GOT3 (cell line): ENCODE measurements at places on chromosomes 12 and 14.

GRCh38 chr12:85823436-85824180 is 12.6 kb downstream of the RASSF9 start:
- no peak for DNase-seq

DNA sequence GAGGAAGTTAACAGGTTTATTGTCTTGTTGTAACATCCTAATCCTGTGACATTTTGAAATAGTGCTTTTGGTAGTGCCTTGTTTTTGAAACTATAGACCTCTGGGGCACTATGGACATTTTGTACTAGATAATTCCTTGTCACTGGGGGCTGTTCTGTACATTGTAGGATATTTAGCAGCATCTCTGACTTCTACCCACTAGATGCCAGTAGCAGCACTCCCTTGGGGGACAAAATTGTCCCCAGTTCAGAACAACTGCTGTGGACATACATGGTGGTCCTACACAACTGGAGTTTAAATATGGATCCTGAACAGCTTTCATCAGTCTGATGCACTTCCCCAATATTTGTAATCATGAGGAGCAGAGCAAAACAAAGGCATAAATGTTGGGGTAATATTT is 264.7 kb downstream of the RAD51B start:
- no peak for DNase-seq

DNA sequence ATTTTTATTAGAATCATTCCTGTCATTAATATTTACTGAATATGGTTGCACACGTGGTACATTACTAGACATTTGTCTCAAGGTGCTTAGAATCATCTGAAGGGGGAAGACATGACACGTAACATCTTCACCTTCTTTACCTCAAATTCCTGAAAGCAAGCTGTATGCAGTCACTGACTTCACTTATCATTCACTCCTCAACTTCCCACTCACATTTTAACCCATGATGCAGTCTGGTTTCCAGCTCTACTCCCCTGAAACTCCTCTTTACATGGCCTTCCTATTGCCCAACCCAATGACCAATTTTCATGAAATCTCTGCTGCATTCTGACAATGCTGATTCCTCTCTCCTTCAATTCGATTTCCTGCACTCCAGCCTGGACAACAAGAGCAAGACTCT is 5.8 kb upstream of the PSMC6 start:
- DNase-seq: no peak

GRCh38 chr12:69070319-69071090 is 137.5 kb upstream of the CPM start:
- DNase-seq: peak; percentile 94

DNA sequence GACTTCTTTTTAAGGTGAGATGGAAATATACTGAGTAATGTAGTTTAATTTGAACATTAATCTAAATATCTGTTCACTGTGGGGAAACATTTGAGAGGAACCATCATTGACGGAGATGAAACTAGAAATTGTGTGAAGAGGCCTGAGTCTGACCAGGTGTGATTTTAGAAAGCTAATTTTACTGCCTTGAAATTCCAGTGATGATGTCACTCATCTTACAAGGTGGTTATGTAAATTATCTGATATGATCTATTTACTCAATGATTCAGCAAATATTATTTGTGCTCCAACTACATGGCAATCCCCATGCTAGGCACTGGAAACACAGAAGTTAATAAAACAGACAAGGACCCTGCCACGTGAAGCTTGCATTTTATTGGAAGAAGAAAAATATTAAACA is 435.7 kb upstream of the DCN start:
- no peak for DNase-seq

DNA sequence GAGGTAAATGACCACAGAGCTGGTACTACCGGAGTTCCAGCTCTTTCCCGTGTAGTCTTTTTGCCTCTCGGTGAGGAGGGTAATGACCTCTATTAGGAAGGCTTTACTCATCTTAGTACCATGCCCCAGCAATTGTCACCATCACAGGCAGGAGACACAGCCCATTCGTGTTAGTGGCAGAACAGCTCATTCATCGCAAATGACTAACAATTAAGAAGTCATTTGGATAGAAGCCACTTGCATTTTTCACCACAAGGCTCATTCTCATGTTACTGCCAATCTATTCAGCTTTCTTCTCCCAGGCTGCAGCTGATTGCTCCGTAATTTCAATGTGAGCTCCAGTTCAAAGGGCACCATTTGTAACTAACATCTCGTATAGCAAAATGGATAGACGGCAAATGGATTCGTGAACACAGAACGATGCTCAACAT is 718.8 kb upstream of the TMEM132C start:
- DNase-seq: no peak

DNA sequence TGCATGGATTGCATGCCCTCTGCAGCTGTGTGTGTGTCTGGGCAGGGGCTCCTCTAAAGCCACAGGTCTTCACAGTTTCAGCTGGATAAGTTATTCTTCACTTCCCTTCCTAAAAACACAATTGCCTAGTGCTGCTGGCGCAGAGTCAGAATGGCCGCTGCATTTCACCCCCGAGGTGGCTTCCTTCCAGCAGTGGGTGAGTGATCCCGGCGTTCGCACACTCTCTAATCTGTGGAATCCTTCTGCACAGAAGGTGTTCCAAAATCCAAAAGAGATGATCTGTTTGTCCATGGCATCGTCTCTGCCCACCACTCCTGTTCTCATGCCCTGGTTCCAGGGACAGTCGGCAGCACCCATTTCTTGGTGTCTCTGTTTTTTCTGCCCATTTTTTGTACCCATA is 340.7 kb downstream of the DPF3 start:
- no peak for DNase-seq

GRCh38 chr12:112992541-112993398 is 14.5 kb downstream of the OAS2 start:
- no peak for DNase-seq

GRCh38 chr14:93112891-93113677 is 2.6 kb downstream of the ITPK1 start:
- no peak for DNase-seq

DNA sequence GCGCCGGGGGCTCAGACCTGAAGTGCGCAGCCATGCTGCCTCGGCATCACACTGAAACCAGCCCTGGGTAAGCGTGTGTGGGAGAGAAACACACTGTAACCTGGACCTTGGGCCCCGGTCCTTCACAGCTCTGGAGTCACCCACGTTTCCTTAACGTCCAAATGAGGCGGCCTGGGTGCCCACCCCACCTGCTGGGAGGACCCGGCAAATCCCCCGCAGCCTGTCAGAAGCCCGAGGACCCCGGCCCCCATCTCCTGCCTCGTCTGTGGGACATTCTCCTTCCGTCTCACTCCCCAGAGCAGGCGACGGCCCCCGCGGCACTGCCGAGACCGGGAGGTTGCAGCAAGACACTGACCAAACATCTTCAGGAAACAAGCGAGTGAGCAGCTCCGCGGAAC is 66.5 kb upstream of the GALNT9 start:
- no peak for DNase-seq

DNA sequence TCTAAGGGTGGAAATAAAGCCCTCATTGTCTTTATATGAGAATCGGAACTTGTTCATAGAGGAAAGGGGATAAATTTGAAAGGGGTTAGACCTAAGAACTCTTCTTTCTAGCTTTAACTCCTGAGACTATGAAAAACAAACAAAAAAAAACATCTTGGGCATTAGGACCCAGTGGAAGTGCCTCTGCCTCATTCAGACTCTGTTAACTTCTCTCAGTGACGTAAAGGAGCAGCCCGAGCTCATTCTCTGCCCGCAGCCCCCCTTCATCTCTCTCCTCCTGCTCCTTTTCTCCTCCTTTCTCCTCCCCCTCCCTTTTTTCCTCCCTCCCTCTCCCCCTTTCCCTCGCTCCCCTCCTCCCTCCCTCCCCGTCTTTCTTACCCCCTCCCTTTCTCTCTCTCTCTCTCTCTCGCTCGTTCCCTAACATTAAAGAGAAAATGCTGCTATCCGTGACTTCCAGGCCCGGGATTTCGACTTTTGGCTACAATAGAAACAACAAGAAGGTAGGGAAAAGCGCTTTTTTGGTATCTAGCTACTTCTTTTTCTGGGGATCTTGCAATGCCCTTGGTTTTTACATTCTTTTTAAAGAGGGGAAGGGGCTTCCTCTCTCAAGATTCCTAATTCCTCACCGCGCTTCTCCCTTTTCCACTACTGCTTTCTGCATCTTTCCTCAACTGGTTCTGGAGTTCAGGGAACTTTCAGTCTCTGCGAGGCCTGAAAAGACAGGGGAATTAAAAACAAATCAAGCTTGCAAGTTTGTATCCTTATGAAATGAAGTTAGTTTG is at the start of gene RBMS2:
TSS of gene RBMS2 (plus strand) at position 231 of the 782 bp plus-strand sequence. CDS start at position 435, 204 bp downstream.
- DNase-seq: no peak

DNA sequence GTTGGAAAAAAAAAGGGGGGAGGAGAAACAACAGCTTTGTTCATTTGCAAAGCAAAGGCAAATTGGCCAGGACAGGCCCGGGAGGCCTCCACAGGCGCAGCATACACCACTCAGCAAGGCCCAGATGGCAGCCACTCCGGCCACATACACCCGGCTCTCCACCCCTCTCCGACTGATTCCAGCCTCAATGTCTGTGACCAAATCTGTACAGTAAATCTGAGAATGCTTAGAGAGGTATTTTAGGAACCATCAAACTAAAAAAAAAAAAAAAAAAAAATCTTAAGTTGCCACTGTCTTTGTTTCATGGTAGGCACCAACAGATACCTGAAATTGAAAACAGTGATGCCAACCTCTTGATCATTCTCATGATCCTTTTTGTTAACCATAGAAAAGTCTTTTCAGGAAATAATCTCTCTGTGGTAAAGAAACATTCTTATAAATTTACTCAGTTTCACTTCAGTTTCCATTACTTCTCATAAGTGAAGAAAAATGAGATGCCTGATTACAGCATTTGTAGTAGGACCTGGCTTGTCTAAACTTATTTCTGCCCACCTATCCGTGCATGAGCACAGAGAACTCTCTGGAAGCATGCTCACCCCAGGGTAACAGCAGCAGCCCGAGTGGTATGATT is 20.2 kb downstream of the VPS37B start:
- no peak for DNase-seq

DNA sequence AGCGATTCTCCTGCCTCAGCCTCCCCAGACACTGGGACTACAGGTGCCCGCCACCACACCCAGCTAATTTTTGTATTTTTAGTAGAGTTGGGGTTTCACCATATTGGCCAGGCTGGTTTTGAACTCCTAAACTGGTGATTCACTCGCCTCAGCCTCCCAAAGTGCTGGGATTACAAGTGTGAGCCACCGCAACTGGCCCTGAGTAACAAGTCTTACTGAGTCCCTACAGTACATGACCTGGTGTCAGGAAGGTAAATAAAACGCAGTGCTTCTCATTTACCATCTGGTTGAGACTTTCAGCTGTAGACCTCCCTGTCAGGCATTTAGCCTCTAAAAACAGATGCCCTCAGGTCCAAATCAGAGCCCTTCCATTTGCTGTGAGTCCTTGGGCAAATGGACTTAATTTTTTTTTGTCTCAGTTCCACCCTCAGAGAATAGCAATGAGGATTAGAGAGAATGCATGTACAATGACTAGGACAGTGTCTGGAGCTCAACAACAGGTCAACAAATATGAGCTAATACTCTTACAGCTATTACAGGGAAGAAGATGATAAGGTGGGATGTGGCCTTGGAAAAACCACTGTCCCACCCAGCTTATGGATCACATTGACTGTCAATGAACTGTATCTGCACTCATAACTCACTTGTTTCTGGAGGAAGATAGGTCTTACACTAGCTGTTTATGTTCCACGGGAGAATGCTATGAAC is 70.5 kb downstream of the PHLDA1 start:
- DNase-seq: no peak

DNA sequence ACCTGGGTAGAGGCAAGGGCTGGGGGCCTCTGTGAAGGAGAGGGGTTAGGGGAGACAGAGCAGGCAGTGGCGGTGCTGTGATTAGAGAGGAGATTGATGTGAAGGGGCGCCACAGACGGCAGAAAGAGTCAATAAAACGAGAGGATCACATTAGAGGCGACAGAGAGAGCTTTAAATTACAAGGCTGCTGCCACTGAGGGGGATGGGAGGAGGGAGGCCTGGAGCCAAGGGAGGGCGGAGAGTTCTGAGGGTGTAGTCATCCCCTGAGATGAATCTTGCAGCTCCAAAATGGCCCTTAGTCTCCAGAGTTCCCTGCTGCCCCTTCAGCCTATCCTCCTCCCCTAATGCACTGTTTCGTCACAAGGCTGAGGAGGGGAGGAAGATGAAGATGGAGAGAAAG is 12.8 kb downstream of the ZFHX2 start:
- DNase-seq: no peak

DNA sequence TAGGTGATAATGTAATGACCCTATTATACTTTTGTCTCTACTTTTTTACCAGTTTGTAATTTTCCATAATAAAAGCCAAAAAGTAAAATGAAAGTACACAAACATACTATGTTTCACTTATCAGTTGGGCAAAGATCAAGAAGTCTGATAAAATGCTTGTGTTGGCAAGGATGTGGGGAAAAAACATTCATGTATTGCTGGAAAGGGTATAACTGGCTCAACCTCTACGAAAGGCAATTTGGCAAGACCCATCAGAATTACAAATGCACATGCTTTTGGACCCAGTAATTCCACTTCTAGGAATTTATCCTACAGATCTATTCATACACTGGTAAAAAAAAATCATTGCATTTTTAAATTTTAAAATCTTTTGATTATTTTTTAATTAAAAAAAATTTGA is 68.0 kb downstream of the SPTB start:
- no peak for DNase-seq

DNA sequence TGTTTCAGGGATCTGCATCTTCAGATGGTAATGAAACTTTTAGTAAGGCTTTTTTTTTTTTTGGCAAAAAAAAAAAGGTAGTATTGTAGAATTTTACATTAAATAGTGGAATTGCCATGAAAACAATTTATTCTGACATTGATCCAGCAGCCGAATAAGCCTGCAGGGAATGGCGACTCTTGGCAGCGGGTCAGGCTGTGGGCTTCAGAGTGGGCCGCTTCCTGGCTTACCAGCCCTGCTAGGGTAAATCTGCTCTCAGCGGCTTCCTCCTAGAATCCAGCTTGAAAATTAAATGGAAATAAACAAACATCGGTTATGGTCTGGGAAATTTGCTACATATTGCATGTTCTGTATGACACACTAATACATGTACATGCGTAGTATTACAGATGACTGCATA is 34.8 kb downstream of the SFSWAP start:
- DNase-seq: no peak

DNA sequence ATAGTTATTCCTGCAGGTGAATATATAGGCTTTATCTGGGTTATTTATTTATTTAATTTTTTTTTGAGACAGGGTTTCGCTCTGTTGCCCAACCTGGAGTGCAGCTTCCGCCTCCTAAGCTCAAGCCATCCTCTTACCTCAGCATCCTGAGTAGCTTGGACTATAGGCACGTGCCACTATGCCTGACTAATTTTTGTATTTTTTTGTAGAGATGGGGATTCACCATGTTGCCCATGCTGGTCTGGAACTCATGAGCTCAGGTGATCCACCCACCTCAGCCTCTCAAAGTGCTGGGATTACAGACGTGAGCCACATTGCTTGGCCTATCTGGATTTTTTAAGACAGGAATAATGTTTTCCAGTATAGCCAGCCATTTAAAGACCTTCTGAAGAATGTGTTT is 2.0 kb downstream of the RAN start:
- no peak for DNase-seq
